Stimulated activated CD4-positive, alpha-beta T cell treated with anti-CD3 and anti-CD28 coated beads, Interleukin-4, amount 100 ng/mL, for 1 hour (primary cell): ENCODE measurements at places on chromosomes 7 and 10.

GRCh38 chr7:7969306-7970236 lies 975 bp downstream of the GLCCI1 start:
- peak; percentile 52 for DNase-seq

DNA sequence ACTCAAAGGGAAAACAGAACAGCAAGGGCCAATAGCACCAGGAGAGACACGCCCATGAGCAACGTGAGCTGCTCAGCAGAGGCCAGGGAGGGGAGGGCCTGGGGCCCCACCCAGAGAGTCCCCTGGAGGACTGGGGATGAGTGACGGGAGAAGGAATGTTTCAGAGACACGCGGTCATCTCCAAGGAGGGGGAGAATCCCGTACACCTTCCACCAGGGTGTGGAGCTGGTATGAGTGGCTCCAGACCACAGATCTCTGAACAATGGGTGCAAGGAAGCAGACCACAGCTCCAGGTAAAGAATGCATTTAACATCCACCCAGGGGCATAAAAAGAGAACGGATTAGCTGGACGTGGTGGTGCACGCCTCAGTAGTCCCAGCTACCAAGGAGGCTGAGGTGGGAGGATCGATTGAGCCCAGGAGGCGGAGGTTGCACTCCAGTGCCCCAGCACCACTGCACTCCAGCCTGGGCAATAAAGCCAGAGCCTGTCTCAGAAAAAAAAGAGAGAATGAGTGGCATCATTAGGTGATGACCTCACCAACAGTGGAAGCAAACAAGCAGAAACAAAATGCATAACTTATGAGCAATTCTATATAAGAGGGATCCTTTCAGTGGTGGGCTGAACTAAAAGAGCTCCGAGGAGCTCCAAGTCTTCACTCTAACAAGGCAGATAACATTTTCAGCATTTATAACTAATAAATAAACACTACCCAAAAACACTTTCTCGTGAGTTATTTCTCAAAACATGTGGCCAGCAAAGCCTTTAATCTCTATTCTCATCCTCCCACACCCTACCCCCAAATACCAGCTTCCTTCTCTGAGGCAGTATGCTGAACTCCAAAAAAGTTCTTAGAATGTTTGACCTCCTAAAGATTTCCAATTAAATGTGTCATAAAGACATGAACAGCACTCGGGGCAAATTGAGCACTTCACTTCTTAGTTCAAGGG lies 12.5 kb downstream of the PSAP start:
- no peak for DNase-seq

GRCh38 chr10:16986406-16987205 lies 143.0 kb downstream of the CUBN start:
- DNase-seq, result no peak

DNA sequence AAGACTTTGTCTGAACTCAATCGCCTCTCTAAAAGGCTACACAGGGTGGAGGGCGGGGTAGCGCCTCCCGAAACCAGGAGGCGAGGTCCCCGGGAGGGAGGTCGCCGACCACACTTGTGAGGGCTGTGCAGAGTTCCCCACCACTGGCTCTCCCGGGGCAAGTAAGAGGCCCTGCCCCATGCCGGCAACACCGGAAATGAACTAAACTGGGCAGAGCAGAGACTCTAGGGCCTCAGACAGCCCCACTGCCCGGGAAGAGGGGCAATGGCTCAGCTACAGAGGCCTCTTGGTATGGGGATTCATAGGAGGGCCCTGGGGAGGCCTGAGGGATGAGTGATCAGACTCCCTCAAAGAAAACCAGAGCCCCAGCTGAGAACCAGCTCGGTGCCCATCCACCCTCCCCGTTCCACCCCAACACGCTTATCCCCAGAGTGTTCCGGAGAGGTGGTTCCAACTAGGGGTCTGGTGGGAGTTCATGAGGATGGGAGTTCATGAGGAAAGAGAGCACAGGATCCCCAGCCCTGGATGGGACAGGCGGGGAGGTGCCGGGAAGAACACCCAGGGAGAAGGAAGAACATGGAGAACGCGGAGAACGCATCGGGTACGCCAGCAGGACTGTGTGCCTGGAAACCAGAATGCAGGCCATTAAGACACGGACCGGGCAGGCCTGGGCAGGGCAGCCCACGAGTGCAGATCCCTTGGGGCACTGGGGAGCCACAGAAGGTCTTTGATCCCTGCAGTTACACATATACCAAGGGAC lies 89.4 kb upstream of the MYL10 start:
- DNase-seq, result no peak

GRCh38 chr10:69348816-69349541 lies 67.7 kb downstream of the TACR2 start:
- no peak for DNase-seq

DNA sequence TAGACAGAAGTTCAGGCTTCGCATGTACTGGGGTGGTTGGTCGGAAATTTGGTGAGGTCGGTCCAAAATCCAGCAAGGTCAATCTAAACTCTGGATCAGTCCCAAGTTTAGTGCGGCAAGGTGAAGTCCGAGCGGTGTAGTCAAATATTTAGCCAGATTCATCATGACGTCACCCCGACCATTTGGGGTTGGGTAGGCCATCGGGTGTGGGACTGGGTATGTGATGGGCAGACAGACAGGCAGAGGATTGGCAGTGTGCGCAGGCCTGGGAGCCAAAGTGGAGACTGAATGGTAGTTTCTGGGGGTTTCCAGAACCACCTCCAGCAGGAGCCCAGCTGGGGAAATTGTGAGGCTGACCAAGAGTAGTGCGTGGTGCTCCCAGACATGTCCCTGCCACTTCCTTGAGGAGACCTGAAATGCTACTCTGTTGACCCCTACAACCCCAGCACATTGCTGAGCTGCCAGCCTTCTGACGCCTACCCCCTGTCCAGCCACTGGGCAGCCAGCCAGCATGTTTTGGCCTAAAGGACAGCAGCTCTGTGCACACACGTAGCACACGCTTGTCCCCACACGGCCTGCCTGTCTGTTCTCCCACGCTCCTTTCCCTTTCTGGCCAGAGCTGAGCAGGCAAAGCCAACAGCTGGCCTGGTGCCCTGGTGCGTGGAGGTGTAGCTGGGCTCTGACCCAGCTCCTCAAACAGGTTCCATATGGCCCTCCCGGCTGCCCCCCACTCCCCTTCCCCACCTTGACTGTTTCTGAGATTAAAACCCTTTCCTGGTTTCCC lies 55.9 kb downstream of the FAM241B start:
- no peak for DNase-seq

DNA sequence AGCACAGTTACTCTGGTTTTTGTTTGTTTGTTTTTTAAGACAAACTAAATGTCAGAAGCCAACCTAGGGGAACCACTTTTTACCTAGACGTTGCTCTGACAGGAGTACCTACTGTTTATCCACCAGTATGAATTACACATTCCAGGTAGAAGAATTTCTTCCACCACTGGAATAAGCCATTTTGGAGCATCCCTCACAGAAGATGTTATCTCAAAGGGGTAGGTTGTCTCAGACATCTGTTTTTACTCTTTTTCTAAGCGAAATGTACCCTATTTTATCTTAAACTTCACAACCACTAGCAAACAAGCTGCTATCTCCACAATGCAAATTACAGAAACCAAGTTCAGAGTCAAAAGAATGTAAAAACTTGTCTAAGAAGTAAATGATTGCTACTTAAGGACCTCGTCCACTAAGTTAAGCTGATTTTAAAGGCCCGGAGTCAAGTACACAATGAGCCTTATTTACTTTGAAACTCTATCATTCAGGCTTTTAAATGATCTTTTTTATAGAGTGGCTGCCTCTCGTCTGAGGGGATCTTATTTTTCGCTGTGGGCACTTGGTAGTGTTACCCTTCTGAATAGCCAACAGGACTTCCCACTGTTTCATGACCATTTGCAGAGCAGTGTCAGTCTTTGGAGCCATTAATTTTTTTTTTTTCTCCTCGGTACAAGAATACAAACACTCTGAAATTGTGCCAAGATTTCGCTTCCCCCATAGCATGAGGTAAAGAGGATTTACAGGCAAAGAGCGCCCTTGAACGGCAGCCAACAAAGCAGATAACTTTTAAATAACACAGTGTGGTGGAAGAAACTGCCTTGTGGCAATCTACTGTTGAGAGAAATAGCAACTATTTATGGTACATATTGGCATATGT lies 15.7 kb upstream of the ARMC3 start:
- no peak for DNase-seq

- DNase-seq, result no peak
These were observed 179.9 kb downstream of the PTPRN2 start for GRCh38 chr7:158407581-158408317.

DNA sequence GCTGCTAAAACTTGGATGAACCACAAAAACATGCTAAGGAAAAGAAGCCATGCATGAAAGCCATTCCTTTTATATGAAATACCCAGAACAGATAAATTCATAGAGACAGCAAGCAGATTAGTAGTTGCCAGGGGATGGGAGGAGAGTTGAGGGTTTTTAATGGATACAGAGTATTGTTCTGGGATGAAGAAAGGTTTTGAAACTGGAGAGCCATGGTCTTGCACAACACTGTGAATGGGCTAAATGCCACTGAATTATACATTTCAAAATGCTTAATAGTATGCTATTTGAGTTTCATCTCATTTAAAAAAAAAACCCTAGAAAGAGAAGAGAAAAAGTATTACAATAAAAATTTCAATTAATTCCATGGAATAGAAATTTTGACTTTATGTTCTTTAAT lies 154.3 kb downstream of the GNAT3 start:
- no peak for DNase-seq

- DNase-seq, result no peak
These were observed 10.7 kb upstream of the PPP3CB start for GRCh38 chr10:73506491-73506890.

DNA sequence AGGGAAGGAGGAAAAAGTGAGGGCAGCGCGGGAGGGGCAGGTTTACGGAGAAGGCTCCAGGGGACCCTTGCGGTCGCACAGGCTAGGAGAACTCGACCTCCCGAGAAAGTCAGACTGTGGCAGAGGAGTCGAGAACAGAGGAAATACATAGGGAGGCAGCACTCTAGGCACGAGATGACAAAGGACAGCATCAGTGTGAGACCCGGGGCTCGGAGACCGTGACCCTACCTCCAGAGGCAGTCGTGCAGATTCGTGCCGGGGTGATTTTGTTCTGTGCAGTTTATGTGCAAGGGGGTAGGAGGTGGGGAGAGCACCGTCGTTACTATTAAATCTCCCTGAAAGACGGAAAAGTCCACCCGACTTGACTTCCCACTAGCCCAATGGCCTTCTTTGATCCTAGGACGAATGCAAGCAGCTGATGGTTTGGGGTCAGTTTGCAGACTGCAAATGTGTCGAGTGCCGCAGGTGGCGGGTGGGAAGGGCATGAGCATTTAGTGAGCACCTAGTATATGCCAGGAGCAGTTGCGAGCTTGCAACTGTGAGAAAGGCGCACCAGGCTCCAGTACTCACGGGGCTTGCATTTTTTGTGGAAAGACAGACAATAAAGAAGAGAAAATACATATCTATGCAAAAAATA lies 674 bp upstream of the OSBPL3 start:
- DNase-seq, result no peak

GRCh38 chr7:54796853-54797252 lies 37.8 kb upstream of the SEC61G start:
- no peak for DNase-seq

GRCh38 chr7:113137241-113137640 lies 18.9 kb upstream of the SMIM30 start:
- DNase-seq, result no peak

- no peak for DNase-seq
These were observed 77.6 kb upstream of the SHH start for GRCh38 chr7:155889636-155890511.

DNA sequence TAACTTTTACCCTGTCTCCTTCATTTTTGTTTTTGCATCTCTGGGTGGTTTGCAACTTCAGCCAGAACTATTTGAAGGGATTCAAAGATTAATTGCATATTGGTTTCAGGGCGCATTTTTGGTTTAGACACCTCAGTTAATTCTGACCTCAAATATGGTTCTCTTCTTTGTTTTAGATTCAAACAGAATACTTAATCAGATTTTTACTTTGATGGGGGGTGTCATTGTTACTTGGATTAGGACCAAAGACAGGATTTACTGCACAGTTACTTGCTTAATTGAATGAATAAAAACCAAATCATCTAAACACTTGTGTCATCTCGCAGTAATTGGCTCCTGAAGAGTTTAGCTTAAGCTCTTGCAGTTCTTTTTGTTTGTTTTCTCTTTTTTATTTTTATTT lies 100.9 kb downstream of the PHTF2 start:
- no peak for DNase-seq

DNA sequence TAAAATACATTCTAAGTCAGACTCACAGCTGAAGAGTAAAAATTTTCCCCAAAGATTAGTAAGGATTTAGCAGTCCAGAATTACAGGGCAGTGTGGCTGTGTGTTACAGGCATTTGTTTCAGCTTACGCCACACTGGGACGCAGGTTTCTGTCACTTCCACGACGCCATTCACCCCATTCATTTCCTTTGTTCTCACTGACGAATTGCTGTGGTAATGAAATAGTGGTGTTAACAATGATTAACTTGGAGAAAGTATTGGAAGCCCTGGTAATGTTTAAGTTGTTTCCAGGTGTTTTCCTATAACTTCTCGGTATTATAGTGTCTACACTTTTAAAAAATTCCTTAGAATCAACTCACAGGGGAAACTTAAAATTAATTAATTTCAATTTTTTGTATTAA lies 370.9 kb downstream of the SH2D4B start:
- no peak for DNase-seq

DNA sequence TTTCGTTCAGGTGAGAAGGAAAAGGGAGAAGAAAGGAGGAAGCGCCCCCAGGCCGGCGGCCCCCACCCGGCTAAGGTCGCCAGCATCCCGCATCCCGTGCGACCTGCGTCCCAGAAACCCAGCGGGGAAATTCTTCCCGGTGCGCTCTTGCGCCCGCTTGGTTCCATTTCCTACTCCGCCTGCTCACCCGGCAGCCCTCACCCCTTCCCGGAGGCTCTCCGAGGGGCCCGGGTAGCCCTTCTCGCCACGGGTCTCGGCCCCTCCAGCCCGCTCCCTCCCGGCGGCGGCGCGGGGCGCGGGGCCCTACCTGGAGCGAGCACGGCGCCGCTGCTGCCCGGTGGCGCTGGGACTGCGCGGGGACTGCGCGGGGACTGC lies at the start of gene PRKCQ:
Gene PRKCQ, minus strand, starts transcription at position 373 of the 375 bp plus-strand sequence. CDS start 65,141 bp downstream, outside the sequence.
- no peak for DNase-seq

DNA sequence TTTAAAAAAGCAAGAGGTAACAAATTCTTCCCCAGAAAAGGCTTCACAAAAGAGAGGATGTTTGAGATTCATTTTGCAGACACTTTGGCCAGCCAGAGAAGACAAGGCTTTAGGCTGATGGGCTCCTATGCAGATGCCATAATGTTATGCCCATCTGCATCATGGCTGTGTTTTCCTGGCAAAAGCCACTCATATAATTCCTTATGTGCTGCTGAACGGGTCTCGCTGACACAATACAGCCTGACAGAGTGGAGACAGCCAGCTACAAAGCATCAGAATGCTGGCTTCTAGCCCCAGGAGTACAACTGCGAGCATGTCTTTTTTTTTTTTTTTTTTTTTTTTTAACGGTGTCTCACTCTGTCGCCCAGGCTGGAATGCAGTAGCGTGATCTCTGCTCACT lies 1157.4 kb upstream of the AUTS2 start:
- no peak for DNase-seq
